ENCODE measurements at places on chromosomes 1 and 21.

- DNase-seq, result peak; percentile 59
Observed at GRCh38 chr1:36099681-36100341, 11.1 kb downstream of the ADPRS start.

DNA sequence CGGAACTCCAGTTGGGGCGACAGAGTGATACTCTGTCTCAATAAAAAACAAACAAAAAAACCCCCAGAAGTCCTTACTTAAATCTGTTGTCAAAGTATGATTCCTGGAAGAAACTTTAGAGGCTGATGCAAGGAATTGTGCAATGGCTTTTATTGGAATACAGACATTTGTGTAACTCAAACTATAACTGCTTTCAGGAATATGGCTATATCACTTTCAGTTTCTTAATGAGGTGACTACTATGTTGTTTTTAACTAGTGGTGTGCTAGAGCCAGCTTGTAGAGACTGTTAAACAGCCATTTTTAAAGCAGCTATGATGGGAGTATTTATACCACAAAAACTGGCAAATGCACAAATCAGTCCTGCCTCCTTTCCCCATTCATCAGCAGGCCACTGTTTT is 22.7 kb upstream of the DNAJC28 start:
- no peak for DNase-seq

DNA sequence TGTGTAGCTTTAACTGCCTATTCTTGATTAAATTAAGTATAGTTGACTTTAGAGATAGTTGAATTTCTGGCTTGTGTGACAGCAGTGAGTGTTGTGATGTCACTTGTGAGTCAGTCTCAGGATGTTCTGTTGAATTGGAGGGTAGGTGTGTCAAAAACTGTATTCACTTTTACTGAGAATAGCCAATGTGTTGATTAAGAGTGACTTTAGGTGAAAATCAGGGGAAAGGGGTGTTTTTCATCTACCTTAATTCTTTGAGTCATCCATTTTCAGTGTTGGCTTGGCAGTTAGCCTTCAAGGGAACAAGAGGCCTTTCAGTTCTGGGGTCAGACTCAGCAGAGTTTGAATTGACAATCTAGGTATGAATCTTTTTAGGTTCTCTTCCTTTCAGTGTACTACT is 75.9 kb downstream of the CDC14A start:
- DNase-seq, result no peak

DNA sequence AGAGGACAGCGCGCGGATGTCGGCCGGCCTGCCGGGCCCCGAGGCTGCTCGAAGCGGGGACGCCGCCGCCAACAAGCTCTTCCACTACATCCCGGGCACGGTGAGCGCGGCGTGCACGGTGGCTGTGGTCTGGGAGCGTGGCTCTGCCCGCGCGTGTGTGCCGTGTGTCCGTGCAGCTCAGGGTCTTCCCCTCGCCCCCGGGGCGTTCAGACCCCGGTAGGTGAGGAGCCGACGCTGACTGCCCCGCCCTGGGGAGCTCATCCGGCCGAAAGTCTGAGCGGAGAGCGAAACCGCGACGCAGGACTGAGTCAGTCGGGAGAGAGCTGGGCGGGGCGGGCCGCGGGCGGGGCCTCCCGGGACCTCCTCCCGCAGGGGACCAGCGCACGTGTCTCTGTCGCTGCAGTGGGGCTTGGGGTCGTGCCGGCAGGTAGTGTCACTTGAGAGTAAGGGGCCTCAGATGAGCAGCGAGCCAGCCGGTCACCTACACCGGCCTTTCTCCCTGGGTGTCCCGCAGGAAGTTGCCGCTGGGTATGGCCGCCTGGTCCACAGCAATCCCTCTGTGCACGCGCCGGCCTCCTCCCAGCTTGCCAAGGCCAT is 520 bp downstream of the PLEKHN1 start:
- DNase-seq, result peak; percentile 76

- no peak for DNase-seq
Observed at GRCh38 chr21:44995343-44995941, 55.6 kb downstream of the SLX9 start.

GRCh38 chr1:208541225-208541855 is 297.2 kb upstream of the PLXNA2 start:
- DNase-seq, result no peak

DNA sequence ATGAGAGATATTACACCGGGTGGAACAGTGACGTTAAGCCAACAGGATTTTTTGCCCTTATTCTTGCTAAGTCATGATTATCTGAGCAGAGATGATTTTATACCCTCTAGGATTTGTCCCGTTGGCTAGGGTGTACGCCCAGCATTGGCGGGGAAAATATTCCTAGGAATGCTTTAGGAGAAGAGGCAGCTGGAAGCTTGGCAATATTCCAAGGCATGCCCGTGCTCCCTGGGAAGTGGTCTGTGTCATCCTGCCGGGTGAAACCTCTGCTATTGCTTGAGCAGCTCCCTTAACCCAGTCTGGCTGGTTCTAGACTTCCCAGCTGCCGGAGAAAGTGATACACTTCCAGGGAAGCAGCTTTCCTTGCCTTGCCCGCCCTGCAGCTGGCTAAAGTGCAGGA is 16.2 kb downstream of the CHRNB2 start:
- no peak for DNase-seq

DNA sequence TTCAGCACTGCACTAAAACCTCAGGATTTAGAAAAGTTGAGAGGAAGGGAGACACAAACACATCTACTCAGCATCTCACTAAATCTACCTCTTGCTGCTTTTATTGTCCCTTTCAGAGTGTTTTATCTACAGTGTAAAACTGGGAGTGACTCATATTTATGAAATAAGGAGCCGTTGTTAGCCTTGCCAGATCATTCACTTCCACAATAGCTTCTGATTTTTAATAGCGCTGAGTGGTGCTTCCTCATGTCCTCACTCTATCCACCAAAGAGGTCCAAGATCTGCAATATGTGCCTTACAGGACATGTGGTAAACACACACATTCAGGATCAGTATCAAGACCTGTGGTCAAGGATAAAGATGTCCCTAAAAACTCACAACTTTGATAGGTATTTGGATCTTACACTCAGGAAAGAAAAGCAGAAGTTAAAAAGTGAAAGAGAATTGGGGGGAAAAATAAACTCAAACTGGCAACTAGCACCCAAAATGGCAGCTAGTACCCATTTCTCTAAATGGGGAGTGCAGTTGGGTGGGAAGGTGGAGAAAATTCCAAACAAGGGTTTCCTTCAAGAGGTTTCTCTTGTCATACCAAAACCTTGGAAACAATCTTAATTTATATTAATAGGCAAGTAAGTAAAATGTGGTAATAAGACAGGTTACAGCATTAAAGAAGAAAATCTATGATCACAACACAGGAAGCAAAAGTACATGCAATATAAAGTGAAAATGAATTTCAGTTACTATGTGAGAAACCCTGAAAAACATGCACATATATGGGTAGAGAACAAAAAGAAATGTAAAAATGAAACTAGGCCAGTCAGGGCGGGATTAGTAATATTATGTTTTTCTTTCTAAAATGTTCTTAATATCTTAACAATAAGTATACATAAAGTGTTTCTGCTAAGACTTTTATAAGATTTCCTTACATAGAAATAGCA is 15.9 kb downstream of the DUSP10 start:
- DNase-seq, result no peak

- DNase-seq, result no peak
Observed at GRCh38 chr1:65791801-65792668, 660 bp upstream of the PDE4B start.

DNA sequence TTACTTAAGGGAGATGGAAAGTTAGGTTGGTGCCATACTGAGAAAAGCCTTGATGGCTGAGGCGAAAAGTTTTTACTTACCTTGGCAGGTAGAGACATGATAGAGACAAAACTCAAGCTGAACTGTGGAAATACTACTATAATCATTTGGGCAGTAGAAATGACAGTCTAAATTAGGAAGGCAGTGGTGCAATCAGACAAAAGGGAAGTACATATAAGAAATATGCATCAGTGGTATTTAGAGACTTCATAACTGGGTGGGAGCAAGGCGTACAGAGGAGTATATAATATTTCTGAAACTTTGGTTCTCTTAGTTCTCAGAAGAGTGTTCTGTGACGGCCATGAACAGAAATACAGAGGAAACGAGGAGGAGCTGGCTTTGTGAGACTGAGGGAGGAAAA is 2.4 kb upstream of the CEP350 start:
- no peak for DNase-seq

Measured in stimulated activated CD4-positive, alpha-beta T cell treated with anti-CD3 and anti-CD28 coated beads, Interleukin-1b, Interleukin-23, amount 100 ng/mL, for 1 hour (primary cell).